HT1080 (cell line): ENCODE measurements at places on chromosomes 11 and 22.

GRCh38 chr11:7520981-7521487, 7.2 kb downstream of the PPFIBP2 start:
- no peak for DNase-seq

- no peak for DNase-seq
Measured at GRCh38 chr11:119347242-119347641, 737 bp upstream of the MFRP start.

DNA sequence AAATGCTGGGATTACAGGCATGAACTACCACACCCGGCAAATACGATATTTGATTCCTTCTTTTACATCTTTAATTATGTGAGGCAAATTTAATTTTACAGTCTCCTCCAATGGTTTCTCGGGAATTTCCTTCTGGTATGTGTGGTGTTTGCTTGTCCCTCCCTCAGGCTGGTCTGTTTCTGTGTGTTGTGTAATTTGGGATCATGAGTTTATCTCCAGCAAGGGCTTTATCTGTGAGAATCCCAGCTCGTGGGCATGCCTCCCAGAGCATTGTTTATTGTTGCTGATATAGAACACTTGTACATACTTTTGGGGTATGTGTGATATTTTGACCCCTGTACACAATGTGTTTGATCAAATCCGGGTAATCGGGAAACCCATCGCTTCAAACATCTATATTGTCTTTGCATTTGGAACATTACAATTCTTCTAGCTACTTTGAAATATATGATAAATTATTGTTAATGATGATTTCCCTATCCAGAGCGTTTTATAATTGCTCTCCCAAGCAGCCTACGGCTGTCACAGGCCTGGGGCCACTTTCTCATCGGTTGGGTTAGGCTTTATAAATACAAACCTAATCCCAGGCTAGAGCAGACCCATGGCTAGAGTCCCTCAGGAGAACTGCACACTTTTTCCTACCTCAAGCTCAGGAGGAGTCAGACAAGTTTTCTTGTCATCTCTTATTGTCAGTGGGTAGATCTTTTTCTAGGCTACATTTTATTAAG, 15.0 kb upstream of the PRR5 start:
- DNase-seq, result no peak

- DNase-seq, result no peak
Measured at GRCh38 chr11:36340897-36341296, 44.8 kb downstream of the PRR5L start.

DNA sequence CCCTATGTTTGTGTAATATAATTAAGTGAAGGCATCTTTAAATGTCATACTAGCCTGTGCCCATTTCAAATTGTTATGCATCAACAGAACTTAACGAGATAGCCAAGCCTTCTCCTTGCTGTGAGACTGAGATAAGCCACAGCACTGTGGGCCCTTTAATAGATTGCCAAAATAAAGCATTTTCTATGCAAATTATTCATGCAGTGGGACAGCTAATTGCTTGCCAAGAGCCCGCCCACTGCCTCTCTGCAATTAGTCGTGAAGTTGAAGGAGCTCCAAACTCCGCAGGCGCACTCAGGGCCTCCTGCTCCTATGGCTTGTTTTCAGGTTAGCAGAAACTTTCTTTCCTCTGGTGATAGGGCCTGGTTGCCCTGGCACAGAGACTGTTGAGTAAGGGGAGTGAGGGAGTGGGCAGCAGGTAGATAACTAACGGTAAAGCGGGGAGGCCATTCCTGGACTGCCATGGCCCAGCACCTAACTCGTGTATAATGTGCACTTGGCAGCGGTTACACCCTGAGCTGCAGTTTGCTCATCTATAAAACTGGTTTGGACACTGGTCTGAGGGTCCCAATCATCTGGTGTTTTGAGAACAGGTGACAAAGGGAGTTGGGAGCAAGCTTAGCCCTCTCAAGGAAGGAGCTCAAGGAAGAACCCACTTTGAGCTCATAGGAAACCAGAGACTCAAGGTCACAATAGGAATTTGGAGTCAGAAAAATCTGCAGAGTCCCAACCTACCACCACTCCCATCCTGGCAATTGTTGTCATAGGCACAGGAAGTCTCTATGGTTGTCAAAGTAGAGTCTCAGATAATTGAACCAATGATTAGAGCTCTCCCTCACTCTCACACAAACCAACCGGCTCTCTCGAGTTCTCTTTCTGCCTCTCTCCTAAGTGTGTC, 33.9 kb upstream of the RIC3 start:
- no peak for DNase-seq

- no peak for DNase-seq
Measured at GRCh38 chr11:65592858-65593517, 2.6 kb downstream of the KCNK7 start.

GRCh38 chr22:28907311-28908008, 24.1 kb downstream of the ZNRF3 start:
- no peak for DNase-seq

DNA sequence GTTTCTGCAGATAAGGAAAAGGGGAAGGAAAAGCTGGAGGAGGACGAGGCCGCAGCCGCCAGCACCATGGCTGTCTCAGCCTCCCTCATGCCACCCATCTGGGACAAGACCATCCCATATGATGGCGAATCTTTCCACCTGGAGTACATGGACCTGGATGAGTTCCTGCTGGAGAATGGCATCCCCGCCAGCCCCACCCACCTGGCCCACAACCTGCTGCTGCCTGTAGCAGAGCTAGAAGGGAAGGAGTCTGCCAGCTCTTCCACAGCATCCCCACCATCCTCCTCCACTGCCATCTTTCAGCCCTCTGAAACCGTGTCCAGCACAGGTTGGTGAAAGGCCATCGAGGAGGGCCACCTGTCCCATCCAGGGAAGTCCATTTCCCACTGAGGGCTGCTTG, 5.6 kb downstream of the TEF start:
- DNase-seq, result no peak

- DNase-seq, result no peak
Measured at GRCh38 chr11:104163100-104164027, 583 bp downstream of the PDGFD start.

- DNase-seq, result no peak
Measured at GRCh38 chr11:215581-216037, 8.1 kb downstream of the RIC8A start.

DNA sequence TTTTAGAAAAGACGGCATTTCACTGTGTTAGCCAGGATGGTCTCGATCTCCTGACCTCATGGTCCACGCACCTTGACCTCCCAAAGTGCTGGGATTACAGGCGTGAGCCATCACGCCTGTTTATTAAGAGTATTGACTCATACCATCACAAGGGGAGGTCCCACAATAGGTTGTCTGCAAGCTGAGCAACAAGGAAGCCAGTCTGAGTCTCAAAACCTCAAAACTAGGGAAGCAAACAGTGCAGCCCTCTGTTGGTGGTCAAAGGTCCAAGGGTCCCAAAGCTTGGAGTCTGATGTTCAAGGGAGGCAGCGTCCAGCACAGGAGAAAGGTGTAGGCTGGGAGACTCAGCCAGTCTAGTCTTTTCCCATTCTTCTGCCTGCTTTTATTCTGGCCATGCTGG, 32.8 kb upstream of the LDLRAD3 start:
- peak; percentile 36 for DNase-seq

- peak; percentile 85 for DNase-seq
Measured at GRCh38 chr11:29173660-29174062, 843.2 kb downstream of the KCNA4 start.

GRCh38 chr11:59267736-59268475, 55.2 kb upstream of the MPEG1 start:
- no peak for DNase-seq

GRCh38 chr11:31783252-31783651, 27.9 kb downstream of the PAX6 start:
- DNase-seq, result no peak

DNA sequence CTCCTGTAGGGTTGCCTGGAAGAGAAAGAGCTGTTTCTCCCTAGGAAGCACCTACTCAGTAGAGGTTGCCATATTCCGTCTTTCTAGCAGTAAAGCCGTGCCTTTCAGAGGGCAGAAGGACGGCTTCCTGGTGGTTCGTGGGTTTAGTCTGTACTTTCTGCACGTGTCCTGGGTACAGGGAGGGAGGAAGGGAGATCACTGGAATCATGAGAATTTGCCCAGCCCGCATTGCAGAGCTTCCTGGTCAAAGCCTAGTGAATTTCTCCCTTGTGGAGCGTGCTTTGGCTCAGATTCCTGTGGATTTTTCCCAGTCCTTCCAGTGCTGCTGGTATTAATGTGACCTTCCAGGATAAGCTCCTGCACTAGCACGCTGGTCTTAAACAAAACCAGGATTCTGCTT, 44.9 kb downstream of the GRAMD1B start:
- DNase-seq, result peak; percentile 57

DNA sequence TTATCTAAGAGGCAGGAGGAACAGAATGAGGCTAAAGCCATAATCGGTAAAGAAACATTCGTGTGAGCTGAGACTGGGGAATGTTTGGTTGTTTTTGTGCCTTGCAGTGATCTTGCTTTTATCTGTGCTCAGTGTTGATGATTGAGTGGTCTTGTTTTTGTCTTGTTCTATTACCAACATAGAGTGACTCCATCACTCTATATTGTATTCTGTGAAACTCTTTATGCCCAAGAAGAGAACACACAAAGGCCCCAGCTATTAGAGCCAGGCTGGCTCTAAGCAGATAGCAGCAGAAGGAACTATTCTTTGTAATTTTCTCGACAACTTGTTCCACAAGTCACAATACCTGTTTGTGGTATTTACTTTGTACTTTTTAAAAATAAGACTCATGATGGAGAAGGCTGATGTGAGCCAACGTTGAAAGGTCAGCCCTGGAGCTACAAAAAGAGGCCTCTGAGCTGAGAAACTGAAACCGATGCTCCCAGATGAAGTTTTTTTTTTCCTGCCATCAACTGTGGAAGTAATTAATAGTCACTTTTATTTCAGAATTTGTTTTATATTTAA, 68.4 kb downstream of the LARGE1 start:
- no peak for DNase-seq

DNA sequence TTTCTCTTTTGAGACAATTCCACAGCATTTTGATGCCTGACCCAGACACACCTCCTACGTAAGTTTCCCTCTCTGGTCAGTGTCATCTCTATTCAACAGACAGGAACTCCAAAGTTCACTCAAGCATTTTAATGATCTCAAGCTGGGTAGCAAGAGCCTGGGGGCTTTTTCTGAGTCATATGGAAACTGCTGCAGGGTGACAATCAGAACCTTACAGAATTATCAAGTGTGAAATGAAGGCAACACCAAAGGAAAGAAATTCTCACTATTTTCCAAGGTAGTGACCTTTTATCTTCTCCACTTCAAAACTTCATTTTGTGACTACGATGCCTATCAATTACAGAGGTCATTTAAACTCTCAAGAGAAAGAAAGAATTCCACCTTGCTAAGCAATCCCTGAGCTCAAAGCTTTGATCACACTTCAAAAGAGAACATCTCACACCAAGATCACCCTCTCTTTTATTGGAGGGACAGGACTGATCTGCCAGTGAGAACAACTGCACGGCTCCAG, 229.0 kb upstream of the ZC3H12C start:
- DNase-seq, result no peak

GRCh38 chr22:27331526-27332281, 469.9 kb downstream of the MN1 start:
- peak; percentile 11 for DNase-seq

- DNase-seq, result no peak
Measured at GRCh38 chr22:46394622-46395021, 59.1 kb downstream of the TRMU start.
